H9 (cell line): ENCODE measurements at places on chromosomes 3 and 15. TPM values are rescaled to one million over a fixed set of nuclear protein-coding genes. Genes with fewer than 3 reads are reported as not detected.
A peak's percentile ranks its signal among the peaks of the same experiment; 100 is the strongest.

GRCh38 chr15:31402003-31402402 lies 75.4 kb downstream of the KLF13 start:
- H3K27ac ChIP-seq, result no peak overlapping the region
- no peaks in the 10 kb centered on the region; the same call in 2 of the 3 replicates for H3K36me3 ChIP-seq
- H3K4me1 ChIP-seq, result no peaks in the 10 kb centered on the region
- H3K27me3 ChIP-seq, result no peaks in the 10 kb centered on the region
- no peak for DNase-seq

GRCh38 chr15:70410371-70410985 lies 312.8 kb upstream of the TLE3 start:
- H3K4me3 ChIP-seq, result no peak overlapping the region
- no peaks in the 10 kb centered on the region for H3K4me1 ChIP-seq
- H3K27me3 ChIP-seq, result no peaks in the 10 kb centered on the region
- H3K27ac ChIP-seq, result no peak overlapping the region
- DNase-seq, result no peak
- H3K36me3 ChIP-seq, result peaks cover 10% of the 10 kb centered on the region

DNA sequence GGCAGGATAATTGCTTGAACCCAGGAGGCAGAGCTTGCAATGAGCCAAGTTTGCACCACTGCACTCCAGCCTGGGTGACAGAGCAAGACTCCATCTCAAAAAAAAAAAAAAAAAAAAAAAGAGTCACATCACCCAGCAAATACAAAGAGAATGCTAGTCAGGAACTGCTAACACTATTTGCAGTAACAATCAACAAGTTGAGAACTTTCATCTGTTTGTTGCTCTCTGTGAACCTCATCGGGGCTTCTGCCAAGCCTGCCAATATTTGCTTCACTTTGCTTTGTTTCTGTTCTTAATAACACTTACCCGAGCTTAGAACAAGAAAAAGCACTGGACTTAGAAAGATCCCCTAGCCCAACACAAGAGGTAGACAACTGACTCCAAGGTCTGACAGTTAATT lies 76.9 kb downstream of the PLCH1 start:
- DNase-seq, result no peak
- no peak overlapping the region for H3K4me3 ChIP-seq
- no peaks in the 10 kb centered on the region for H3K36me3 ChIP-seq
- no peaks in the 10 kb centered on the region for H3K27me3 ChIP-seq
- no peak overlapping the region for H3K27ac ChIP-seq
- no peaks in the 10 kb centered on the region; the same call in none of the 2 replicates for H3K4me1 ChIP-seq

- no peak overlapping the region for H3K27ac ChIP-seq
- no peaks in the 10 kb centered on the region for H3K4me1 ChIP-seq
- DNase-seq, result no peak
- no peaks in the 10 kb centered on the region for H3K36me3 ChIP-seq
- no peaks in the 10 kb centered on the region for H3K27me3 ChIP-seq
- no peak overlapping the region for H3K4me3 ChIP-seq
These were observed 264.0 kb downstream of the RBMS3 start for GRCh38 chr3:29544701-29545363.

DNA sequence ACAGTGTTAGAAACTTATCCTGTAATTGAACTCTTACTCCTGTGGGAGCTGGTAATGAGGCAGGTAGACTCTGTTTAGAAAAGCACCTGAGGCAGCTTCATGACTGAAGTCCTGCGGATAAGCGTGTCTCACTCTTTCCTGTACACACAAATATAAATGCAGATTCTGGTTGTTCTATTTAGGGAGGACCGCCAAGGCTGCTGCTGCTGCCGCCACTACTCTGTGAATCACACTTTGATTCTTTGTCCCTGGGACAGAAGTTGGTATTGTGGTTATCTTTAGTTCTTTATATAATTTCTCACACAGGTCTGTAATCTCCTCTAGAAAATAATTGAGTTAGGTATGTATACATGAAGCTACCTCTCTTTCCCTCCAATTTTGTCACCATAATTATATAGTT lies 3.6 kb downstream of the LSAMP start:
- no peak overlapping the region for H3K27ac ChIP-seq
- H3K4me3 ChIP-seq, result no peak overlapping the region
- H3K4me1 ChIP-seq, result no peaks in the 10 kb centered on the region
- H3K36me3 ChIP-seq, result no peaks in the 10 kb centered on the region
- no peaks in the 10 kb centered on the region; the same call in 1 of the 2 replicates for H3K27me3 ChIP-seq

GRCh38 chr3:149428087-149428486 lies 46.4 kb upstream of the TM4SF4 start:
- no peak overlapping the region for H3K27ac ChIP-seq
- no peak overlapping the region for H3K4me3 ChIP-seq
- DNase-seq, result no peak
- no peaks in the 10 kb centered on the region for H3K27me3 ChIP-seq
- no peaks in the 10 kb centered on the region for H3K4me1 ChIP-seq

DNA sequence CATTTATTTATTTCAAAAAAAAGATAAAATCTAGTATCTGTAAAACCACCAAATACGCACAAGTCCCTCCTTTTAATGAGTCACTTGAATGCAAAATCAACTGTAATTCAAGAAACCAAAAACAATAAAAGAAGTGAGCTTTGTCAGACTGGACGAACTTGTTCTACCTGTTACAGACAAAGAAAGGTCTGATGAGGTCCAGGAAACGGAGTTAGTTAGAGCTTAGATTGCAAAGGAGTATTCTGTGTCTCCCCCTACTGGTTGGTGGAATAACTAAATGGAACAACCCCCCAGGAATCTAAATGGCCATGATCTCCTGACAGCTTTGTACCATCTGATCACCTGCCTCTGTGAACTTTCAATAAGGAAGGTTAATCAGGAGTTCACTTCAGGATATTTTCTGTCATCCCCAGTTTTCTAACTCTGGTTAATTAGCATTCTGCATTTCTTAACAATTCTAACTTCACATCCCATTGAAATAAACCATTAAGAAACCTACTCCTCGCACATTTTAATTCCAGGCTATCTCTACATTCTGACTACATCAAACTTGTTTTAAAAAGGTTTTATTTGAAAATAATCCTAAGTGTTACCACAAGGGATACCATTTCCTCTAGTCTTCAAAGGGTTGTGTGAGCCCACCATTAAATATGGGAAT lies 333.0 kb upstream of the SATB1 start:
- H3K27ac ChIP-seq, result no peak overlapping the region
- H3K4me1 ChIP-seq, result no peaks in the 10 kb centered on the region
- H3K4me3 ChIP-seq, result no peak overlapping the region
- no peaks in the 10 kb centered on the region for H3K36me3 ChIP-seq
- no peaks in the 10 kb centered on the region for H3K27me3 ChIP-seq

- no peaks in the 10 kb centered on the region for H3K36me3 ChIP-seq
- H3K4me3 ChIP-seq, result no peak overlapping the region
- no peaks in the 10 kb centered on the region for H3K27me3 ChIP-seq
- H3K4me1 ChIP-seq, result peaks cover 3% of the 10 kb centered on the region; the same call in 1 of the 2 replicates
- DNase-seq, result no peak
- no peak overlapping the region for H3K27ac ChIP-seq
These were observed 1.1 kb upstream of the PARP15 start for GRCh38 chr3:122576174-122576940.

- H3K4me3 ChIP-seq, result no peak overlapping the region
- no peaks in the 10 kb centered on the region for H3K36me3 ChIP-seq
- DNase-seq, result no peak
These were observed 38.5 kb downstream of the EPHB1 start for GRCh38 chr3:134833453-134834163.

DNA sequence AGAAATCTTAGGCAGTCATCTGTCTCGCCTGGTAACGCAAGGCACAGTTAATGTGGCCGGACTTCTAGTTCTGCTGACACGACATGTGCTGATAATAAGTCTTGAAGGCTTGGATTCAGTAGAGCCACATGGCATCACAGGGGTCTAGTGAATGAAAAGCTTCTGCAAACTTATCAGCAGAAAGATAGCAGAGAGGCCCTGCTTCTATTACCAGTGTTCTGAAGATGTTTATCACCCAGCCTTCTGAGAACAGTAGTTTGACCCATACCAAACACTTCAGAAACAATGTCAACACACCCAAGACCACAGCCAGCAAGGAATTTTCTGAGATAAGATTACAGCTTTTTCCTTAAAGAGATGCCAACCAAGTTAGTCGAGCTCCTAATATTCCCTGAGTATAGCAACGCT lies 102.7 kb upstream of the UMPS start:
- H3K36me3 ChIP-seq, result no peaks in the 10 kb centered on the region
- no peak overlapping the region for H3K27ac ChIP-seq
- DNase-seq, result no peak
- H3K4me3 ChIP-seq, result no peak overlapping the region

DNA sequence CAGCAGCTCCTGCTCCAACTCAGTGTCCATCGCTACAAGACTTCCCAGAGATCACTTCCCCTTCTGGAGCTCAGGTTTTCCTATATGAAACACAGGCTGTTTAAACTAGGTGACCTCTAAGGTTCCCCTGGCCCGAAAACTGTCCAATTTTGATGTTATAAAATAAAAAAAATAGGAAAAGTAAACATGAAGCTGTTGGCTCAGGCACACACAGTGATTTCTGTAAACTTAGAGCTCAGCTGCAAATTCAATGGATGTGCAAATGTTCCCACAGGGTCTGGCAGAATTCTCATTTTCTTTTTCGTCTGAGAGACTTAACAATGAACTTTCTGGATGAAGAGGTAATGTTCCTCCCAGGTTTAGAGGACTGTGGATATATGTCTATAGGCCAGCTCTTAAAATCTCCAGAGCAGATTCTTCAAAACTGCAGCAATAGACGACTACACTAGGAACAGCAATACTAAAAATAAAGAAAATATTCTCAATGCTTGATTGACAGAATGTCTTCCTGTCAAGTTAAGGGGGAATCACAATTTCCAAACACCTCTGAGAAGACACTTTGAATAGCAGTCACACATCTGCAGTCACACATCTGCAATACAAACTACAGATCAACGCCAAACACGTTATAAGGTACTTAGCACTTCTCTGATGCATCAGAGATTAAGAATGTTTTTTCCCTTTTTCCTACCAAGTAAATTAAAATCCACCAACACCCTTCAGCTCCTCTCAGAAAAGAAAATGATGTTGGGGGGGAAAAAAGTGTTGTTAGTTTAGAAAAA lies 2.8 kb downstream of the NUP210 start:
- DNase-seq, result no peak
- H3K36me3 ChIP-seq, result no peaks in the 10 kb centered on the region
- no peak overlapping the region for H3K27ac ChIP-seq
- peaks cover 4% of the 10 kb centered on the region; the same call in 1 of the 2 replicates for H3K4me1 ChIP-seq
- no peaks in the 10 kb centered on the region for H3K27me3 ChIP-seq

GRCh38 chr3:54033761-54034160 lies 88.6 kb upstream of the CACNA2D3 start:
- no peaks in the 10 kb centered on the region for H3K36me3 ChIP-seq
- H3K4me3 ChIP-seq, result no peak overlapping the region
- no peaks in the 10 kb centered on the region for H3K4me1 ChIP-seq
- H3K27me3 ChIP-seq, result no peaks in the 10 kb centered on the region
- DNase-seq, result no peak
- H3K27ac ChIP-seq, result no peak overlapping the region

DNA sequence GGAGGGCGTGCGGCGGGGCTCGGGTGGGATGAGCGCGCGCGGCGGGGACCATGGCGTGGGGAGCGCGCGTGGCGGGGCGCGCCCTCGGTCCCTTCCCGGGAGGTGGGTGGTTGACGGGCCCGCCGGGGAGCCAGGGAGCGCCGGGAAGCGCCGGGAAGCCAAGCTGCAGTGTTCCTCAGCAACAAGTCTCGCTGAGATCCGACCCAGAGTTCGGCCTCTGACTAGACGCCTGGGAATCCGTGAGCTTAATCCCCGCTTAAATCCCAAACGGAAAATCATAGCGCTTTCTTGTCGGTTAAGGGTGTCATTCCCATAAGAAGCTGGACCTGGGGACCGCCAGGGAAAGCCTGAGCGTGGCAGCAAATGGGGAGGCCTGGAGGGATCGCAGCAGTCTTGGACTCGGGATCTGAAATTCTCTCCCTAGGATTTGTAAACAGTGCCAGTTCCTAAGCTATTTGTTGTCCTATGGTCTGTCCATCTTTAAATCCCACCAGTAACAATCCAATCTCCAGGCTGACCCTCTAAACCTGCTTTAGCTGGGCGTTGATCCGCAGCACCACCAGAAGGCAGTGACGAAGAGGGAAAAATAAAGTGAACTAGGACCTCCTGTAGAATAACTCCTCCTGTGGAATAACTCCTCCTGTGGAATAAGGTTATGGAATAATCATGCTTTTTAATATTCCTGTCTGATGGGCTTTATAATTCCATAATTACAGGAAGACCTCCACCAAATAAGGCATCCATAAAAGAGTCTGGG lies 570 bp upstream of the NEDD4 start:
- peak overlapping the region; percentile 89 for H3K4me3 ChIP-seq
- H3K4me1 ChIP-seq, result no peaks in the 10 kb centered on the region; the same call in 1 of the 2 replicates
- H3K27ac ChIP-seq, result no peak overlapping the region
- no peaks in the 10 kb centered on the region for H3K36me3 ChIP-seq
- no peaks in the 10 kb centered on the region; the same call in 1 of the 2 replicates for H3K27me3 ChIP-seq
- DNase-seq, result peak; percentile 54

The MORC1 gene
- not detected in 2 replicates for total RNA-seq

The SCN11A gene
- total RNA-seq, result 0.17 and 0.20 TPM in 2 replicates

The TRPM7 gene
- 30.1 and 35.1 TPM in 2 replicates for total RNA-seq

The MED12L gene
- total RNA-seq, result 14.9 and 16.4 TPM in 2 replicates

The ALDH1A2 gene
- total RNA-seq, result 0.31 and 0.72 TPM in 2 replicates

The POC1A gene
- total RNA-seq, result 29.0 and 29.3 TPM in 2 replicates
